GM23338 (cell line): ENCODE measurements at places on chromosomes 1 and 21. TPM values are rescaled to one million over a fixed set of nuclear protein-coding genes. Genes with fewer than 3 reads are reported as not detected.

GRCh38 chr1:177862916-177863315 is 106.9 kb downstream of the SEC16B start:
- H3K36me3 ChIP-seq = no peaks in the 10 kb centered on the region
- H3K4me3 ChIP-seq = no peak overlapping the region
- H3K4me1 ChIP-seq = no peaks in the 10 kb centered on the region

ZFP69B gene
- 10.0 and 10.8 TPM in 2 replicates for total RNA-seq

DNA sequence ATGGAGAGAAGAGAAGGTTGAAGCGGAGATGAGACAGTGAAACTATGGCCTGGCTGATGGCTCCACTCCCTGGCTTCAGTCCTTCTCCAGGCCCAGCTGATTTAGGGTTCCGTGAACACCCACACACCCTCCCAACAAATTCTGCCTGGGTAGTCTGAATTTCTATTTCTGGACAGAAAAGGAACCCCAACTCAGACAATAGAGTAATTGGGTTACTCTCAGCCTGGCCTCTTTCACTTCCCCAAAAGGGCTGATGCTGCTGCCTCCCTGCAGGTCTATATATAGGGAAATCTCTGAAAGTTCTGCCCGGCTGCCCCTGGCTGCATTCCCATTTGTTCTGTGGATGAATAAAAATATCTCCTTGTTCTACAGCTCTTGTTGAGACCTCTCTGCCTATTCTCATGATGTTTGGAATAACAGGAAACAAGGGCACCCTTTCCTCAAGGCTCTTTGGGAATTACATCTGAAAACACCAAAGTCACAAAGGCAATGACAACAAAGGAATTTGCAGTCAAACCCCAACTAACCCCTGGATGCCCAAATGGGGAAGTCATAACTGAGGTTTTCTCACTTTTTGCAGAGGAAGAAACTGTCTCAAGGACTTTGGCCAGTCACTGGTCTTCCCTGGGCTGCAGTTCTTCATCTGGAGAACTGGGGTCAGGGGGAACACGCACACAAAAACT is 11.4 kb upstream of the ZSCAN20 start:
- no peaks in the 10 kb centered on the region for H3K36me3 ChIP-seq
- H3K4me1 ChIP-seq = no peaks in the 10 kb centered on the region
- no peak for DNase-seq
- H3K4me3 ChIP-seq = no peak overlapping the region
- no peak overlapping the region for H3K27ac ChIP-seq

MYOM3 gene
- not detected in 2 replicates for total RNA-seq

SETSIP gene
- 0.89 and 0.94 TPM in 2 replicates for total RNA-seq

GRCh38 chr1:227886503-227886961 is 61.2 kb downstream of the WNT9A start:
- H3K4me1 ChIP-seq = peaks cover 6% of the 10 kb centered on the region; the same call in 1 of the 2 replicates
- no peak overlapping the region for H3K27ac ChIP-seq
- peak overlapping the region; percentile 77 for H3K4me3 ChIP-seq
- no peaks in the 10 kb centered on the region for H3K36me3 ChIP-seq
- DNase-seq = peak; percentile 32

TAL1 gene
- not detected in 2 replicates for total RNA-seq

GRCh38 chr21:42543106-42543847 is 29.6 kb downstream of the SLC37A1 start:
- no peaks in the 10 kb centered on the region for H3K27me3 ChIP-seq
- H3K27ac ChIP-seq = no peak overlapping the region
- peaks cover 3% of the 10 kb centered on the region for H3K36me3 ChIP-seq

DNA sequence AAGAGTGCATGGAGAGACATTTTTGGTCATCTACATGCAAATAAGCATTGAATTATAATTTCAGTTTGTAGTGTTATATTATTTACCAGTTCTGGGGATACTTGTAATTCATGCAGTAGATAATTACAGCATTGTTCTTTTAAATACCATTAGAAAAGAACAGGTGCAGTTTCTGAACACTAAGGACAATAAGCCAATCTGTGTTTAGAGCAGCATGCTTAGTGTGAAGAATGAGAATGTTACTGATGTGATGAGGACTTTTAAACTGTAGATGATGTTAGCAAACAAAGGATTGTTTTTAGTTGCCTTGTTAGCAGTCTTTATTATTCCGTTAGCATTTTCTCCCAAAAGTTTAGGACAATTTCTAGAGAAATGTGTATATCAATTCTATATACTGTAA is 348.3 kb downstream of the BRINP3 start:
- H3K36me3 ChIP-seq = no peaks in the 10 kb centered on the region
- no peaks in the 10 kb centered on the region for H3K27me3 ChIP-seq
- no peak overlapping the region for H3K4me3 ChIP-seq
- DNase-seq = no peak
- peaks cover 4% of the 10 kb centered on the region; the same call in 1 of the 2 replicates for H3K4me1 ChIP-seq

ACTL8 gene
- 0.38 and 0.70 TPM in 2 replicates for total RNA-seq
